AG09319 (cell line): ENCODE measurements at places on chromosomes 13 and 19.
A peak's percentile ranks its signal among the peaks of the same experiment; 100 is the strongest.

- DNase-seq = no peak
Measured at GRCh38 chr13:65217471-65217995, 2012.6 kb downstream of the PCDH9 start.

DNA sequence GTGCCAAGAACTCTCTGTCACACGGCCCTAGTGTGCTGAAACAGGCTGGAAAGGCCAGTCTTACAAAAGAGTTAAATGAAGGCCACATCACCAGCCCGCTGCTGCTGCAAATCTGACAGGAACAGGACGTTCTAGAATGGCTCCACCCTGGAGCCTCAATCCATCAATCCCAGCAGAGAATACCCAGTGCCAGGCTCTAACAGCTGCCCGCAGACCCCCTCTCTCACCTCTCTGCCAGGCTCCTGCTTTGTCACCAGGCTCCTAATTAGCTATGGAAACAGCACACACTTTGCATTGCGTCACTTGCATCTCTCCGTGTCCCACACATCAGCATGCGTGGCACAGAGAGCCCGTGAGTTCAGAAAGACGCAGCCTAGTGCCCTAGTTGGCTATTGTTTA lies 314.1 kb downstream of the FOXO1 start:
- DNase-seq = no peak

- DNase-seq = no peak
Measured at GRCh38 chr13:113741191-113741668, 17.8 kb upstream of the TMEM255B start.

DNA sequence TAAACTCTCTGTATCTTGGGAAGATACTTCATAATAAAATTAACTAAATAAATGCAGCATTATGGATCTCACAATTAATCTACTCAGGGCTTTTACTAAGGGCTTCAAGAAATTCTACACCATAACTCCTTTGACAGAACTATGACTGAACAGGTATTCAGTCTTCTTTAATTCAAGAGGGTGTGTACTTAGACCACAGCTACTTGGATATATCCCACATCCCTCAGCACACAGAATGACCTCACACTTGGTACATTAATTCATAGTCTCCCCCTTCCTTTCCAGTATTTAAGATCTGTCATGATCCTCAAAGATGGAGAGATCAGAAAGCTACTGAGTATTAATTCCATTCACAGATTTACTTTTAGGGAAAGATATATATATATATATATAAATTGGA lies 11.6 kb downstream of the DIAPH3 start:
- no peak for DNase-seq

GRCh38 chr19:7742991-7743390 lies 4.3 kb downstream of the CD209 start:
- DNase-seq = no peak

DNA sequence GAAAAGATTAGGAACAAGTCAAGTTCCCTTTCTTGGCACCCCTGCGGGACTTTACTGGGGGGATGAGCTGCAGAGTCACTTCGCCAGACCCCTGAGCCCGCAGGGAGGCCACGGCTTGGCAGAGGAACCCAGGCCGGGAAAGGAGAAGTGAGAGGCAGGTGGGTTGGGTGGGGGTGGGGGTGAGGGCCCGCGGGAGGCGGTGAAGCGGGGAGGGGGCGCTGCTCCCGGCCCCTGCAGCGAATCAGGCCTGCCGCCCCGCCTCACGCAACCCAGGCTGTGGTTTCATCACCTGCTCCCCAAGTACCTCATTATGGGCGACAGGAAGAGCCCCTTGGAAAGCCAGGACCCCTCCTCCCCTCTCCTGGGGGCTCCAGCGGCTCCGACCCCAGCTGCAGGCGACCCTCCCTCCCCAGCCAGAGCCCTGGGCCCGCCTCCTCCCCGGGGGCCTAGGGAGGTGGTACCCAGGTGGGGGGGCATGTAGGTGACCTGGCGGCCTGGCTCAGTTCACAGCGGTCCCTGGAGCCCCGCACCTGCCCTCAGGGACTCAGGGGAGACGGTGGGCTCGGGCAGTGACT lies 9.5 kb downstream of the MEF2B start:
- DNase-seq = no peak

- no peak for DNase-seq
Measured at GRCh38 chr13:98108341-98108740, 34.6 kb upstream of the FARP1 start.

DNA sequence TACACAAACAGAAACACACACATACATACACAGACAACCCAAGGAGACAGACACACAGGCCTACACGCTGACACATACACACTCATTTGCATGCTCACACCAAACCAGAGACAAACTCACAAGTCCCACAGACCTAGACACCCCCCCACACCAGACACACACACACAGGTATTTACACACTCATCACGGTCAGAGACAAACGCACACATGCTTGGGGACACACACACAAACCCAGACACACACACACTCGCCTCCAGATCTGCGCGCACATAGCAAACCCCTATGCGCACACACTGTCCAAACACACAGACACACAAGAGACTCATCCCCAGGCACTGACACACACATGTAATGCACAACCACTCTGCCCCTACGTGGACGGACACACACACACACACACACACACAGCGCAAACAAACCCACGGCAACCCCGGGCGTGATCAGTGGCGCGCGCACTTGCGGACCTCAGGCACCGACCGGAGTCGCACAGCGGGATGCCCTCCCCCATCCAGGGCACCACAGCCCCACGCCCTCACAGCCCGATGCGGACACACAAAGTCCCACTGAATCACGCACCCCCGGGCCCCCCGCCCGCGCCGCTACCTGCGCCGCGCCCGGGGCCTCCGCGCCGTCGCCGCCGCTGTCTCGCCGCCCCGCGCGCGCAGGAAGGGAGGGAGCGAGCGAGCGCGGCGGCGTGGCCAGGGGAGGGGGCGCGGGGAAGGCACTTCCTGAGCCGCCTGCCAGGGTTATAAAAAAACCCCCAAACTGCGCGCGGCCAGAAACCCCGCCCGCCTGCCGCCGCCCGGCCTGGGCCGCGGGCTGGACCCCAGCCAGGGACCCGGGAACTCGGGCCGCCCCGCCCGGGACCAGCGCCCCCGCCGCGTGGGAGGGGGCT lies at the start of gene ADAMTS10:
Gene ADAMTS10, minus strand, starts transcription at position 675 of the 895 bp plus-strand sequence. CDS start 5,005 bp downstream, outside the sequence.
- DNase-seq = no peak

DNA sequence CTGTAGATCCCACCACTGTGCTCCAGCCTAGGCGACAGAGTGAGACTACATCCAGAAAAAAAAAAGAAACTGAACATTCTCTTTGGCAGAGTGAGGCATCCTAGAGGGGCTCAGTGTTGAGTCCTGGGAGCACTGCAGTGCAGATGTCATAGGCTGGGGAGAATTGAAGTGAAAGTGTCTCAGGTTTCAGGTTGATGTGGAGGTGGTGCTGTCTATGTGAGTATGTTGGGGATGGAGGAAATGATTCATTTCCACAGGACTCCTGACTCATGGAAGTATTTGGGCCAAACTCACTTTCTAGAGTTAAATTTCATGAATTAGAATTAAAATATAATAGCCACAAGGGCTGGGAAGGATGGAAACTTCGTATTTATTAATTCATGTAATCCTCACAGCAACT lies 134.4 kb upstream of the TSC22D1 start:
- DNase-seq = peak; percentile 56

DNA sequence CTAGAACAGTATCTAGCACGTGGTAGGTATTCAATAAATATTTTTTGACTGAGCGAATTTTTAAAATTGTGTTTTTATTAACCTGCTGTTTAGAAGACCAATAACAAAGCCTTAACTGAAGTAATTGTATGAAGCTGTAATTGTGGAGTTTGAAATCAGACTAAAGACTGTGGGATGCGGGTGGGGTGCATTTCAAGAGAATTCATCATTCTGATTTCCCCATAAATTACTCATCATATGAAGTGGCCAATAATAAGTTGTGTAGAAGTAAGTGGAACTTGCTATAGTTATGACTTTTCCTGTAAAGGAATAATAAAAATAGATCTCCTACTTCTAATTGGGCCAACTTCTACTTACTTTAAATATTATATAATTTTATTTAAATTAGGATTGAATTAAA lies 449.3 kb downstream of the PCDH9 start:
- no peak for DNase-seq

DNA sequence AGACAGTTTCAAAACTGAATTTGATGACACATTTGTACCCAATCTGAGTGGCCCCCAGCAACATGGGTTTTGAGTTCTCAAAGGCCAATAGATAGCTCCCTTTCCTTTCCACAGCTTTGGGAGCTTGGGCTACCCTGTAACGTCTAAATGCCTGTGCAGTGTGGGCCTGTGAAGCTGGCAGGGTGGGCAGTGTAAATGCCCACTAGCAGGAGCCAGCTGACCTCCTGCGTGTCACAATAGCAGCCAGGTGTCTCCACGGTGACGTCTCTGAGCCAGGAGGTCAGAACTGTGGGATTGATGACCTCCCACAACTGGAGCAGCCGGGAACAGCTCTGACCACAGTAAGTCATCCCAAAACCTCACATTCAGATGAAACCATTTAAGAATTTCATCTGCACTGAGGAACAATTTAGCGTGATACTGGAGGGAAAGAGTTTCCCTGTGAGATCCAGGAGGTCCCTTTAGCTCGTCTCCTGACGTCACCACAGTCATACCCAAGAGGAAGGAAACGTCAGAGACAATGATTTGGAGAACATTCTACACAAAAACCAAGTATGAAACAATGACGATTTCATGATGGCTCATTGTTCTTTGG lies at the start of gene IPO5:
Gene IPO5, plus strand, starts transcription at position 300 of the 595 bp plus-strand sequence. CDS start 23,022 bp downstream, outside the sequence.
- no peak for DNase-seq

GRCh38 chr19:15255359-15255990 lies 23.2 kb upstream of the EPHX3 start:
- DNase-seq = no peak

GRCh38 chr19:47095476-47096099 lies 18.0 kb downstream of the ZC3H4 start:
- no peak for DNase-seq

- no peak for DNase-seq
Measured at GRCh38 chr19:378706-379105, 30.2 kb downstream of the C2CD4C start.

DNA sequence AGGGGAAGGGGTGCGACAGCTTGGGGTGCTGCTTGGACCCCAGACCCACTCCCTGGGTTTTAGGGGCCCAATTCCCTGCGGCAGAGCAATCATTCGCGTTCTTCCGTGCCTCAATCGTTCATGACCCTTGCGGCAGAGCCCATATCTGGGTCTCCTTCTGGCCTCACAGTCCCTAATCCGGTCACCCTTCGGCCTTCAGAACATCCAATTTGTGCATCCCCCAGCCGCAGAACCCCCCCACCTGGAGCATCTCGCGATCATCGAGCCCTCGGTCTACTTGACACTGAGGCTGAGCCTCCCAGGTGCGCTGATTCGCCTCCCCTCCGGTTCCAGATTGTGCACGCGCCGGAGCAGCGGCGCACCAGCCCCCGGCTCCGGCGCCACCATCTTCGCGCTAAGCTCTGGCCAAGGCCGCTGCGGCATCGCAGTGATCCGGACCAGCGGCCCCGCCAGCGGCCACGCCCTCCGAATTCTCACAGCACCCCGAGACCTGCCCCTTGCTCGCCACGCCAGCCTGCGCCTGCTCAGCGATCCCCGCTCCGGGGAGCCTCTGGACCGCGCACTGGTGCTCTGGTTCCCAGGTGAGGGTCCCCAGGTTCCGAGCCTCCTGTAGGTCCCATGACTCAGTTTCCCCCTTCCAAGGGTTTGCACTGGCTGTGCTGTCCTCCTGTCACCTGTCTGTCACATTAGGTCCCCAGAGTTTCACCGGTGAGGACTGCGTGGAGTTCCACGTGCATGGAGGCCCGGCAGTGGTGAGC lies 501 bp downstream of the GTPBP3 start:
- no peak for DNase-seq

- DNase-seq = no peak
Measured at GRCh38 chr13:99403458-99403971, 96.3 kb upstream of the GPR183 start.

- DNase-seq = no peak
Measured at GRCh38 chr13:47332149-47332548, 435.3 kb upstream of the HTR2A start.

- DNase-seq = no peak
Measured at GRCh38 chr13:99346335-99347042, 39.3 kb upstream of the GPR183 start.

GRCh38 chr13:44801990-44802389 lies 187.3 kb downstream of the NUFIP1 start:
- no peak for DNase-seq

- DNase-seq = no peak
Measured at GRCh38 chr13:96229356-96229755, 139.4 kb downstream of the HS6ST3 start.

DNA sequence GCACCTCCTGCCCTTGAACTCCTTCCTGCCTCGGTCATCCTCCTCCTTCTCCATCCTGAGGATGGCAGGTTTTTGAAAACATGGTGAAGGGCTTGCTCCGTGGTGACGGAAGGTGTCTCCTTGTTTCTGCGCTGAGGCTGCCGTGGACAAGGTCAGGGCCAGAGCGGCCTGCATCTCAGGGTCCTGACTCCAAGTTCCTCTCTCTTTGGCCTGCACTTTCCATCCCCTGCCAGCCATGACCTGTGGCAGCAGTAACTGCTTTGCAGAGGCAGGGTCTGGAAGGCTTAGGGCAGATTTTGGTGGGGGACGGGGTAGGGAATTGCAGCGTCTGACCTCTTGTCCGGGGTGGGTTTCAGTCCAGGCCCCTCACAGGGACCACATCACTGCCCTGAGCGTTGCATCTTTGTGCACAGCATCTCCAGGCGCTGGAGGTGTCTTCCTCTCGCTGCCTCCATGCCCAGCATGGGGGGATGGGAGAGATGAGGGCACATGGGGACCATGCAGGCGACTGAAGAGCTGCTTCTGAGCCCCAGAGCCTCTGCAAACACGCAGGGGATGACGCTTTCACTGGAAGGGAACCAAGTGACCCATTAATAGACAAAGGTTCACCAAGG lies 216.8 kb downstream of the TEX29 start:
- no peak for DNase-seq

- no peak for DNase-seq
Measured at GRCh38 chr19:4639531-4640246, 373 bp downstream of the TNFAIP8L1 start.

DNA sequence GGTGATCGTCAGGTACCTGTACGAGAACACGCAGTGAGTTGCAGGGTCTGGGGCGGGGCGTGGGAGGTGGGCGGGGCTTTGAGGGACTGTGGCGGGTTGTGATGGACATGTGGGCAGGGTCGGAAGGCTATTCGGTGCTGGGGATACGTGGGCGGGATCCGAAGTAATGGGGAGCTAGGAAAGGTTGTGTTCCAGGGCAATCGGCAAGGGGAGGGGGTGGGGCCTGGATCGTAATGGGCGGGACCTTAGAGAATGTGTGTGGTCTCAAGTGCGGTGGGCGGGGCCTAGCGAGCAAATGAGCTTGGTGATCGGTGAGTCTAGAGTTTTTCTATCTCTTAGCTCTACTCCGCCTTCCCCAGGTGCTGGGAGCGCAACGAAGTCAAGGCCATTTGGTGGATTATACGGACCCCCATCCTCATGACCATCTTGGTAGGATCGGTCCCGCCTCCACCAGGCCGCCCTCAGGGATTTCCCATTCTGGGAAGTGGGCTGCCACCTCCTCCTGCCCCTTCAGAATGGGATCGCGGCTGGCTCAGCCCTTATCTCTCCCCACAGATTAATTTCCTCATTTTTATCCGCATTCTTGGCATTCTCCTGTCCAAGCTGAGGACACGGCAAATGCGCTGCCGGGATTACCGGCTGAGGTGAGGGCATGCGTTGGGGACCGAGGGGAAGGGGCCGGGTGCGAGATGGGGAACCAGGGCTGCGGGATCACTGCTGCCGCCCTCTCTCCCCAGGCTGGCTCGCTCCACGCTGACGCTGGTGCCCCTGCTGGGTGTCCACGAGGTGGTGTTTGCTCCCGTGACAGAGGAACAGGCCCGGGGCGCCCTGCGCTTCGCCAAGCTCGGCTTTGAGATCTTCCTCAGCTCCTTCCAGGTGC lies 9.6 kb downstream of the GIPR start:
- DNase-seq = no peak

- no peak for DNase-seq
Measured at GRCh38 chr19:33458807-33459206, 62.8 kb downstream of the PEPD start.
